Subcutaneous preadipocyte (primary cell): ENCODE measurements at places on chromosomes 2 and 18. TPM values are rescaled to one million over a fixed set of nuclear protein-coding genes. Genes with fewer than 3 reads are reported as not detected.

Gene RAD51AP2
- not detected in 2 replicates for total RNA-seq

Gene SIGLEC15
- total RNA-seq = 0.73 and 5.1 TPM in 2 replicates

Gene SERPINB11
- not detected in 2 replicates for total RNA-seq

Gene CCBE1
- total RNA-seq = 32.3 and 36.0 TPM in 2 replicates

Gene SLC4A5
- total RNA-seq = under 0.01 and 1.5 TPM in 2 replicates

Gene CGREF1
- 7.2 and 14.3 TPM in 2 replicates for total RNA-seq

Gene DNAJC5G
- total RNA-seq = not detected in 2 replicates

Gene SKA1
- 15.8 and 25.4 TPM in 2 replicates for total RNA-seq

Gene LHCGR
- not detected in 2 replicates for total RNA-seq

Gene PCARE
- total RNA-seq = not detected in 2 replicates

Gene STPG4
- total RNA-seq = under 0.01 and 0.20 TPM in 2 replicates

Gene CRYBA2
- total RNA-seq = not detected in 2 replicates

Gene UGT1A9
- not detected in 2 replicates for total RNA-seq

Gene C2orf78
- not detected in 2 replicates for total RNA-seq

Gene CYB5A
- total RNA-seq = 51.2 and 90.0 TPM in 2 replicates

Gene HNMT
- 23.3 and 59.2 TPM in 2 replicates for total RNA-seq

Gene ALMS1
- total RNA-seq = 12.9 and 24.0 TPM in 2 replicates

Gene WNT10A
- not detected in 2 replicates for total RNA-seq

Gene RGPD4
- total RNA-seq = not detected in 2 replicates

Gene MAIP1
- total RNA-seq = 24.3 and 26.0 TPM in 2 replicates

Gene UPP2
- total RNA-seq = not detected in 2 replicates

Gene ASXL3
- total RNA-seq = 0.59 and 0.73 TPM in 2 replicates

Gene FNDC4
- 8.4 and 11.0 TPM in 2 replicates for total RNA-seq

Gene C2orf80
- not detected in 2 replicates for total RNA-seq

Gene TMEM200C
- total RNA-seq = under 0.01 TPM in 1 of 2 replicates, not detected in the other

Gene NDC80
- 26.5 and 43.2 TPM in 2 replicates for total RNA-seq

Gene CCDC68
- total RNA-seq = 1.5 and 2.0 TPM in 2 replicates

Gene VWA3B
- total RNA-seq = not detected in 2 replicates

Gene AKAIN1
- total RNA-seq = not detected in 2 replicates

Gene C2orf42
- total RNA-seq = 15.1 and 21.7 TPM in 2 replicates

Gene C2orf15
- total RNA-seq = not detected in 2 replicates

Gene CD226
- under 0.01 and 0.59 TPM in 2 replicates for total RNA-seq

Gene INPP5D
- total RNA-seq = 0.39 and 0.73 TPM in 2 replicates

Gene OBSL1
- 26.0 and 37.5 TPM in 2 replicates for total RNA-seq

Gene ALPG
- not detected in 2 replicates for total RNA-seq

Gene ALLC
- not detected in 2 replicates for total RNA-seq

Gene BCL11A
- total RNA-seq = under 0.01 TPM in 1 of 2 replicates, not detected in the other

Gene SOX11
- total RNA-seq = not detected in 2 replicates

Gene REG1B
- total RNA-seq = not detected in 2 replicates

Gene ALK
- not detected in 2 replicates for total RNA-seq

Gene ARID5A
- 4.1 and 5.1 TPM in 2 replicates for total RNA-seq

Gene ANKRD23
- total RNA-seq = 1.4 and 2.6 TPM in 2 replicates

Gene C2orf72
- total RNA-seq = 0.20 and 0.37 TPM in 2 replicates
